Calu3 (cell line): ENCODE measurements at places on chromosomes 11 and 22. TPM values are rescaled to one million over a fixed set of nuclear protein-coding genes. Genes with fewer than 3 reads are reported as not detected.
A peak's percentile ranks its signal among the peaks of the same experiment; 100 is the strongest.

DNA sequence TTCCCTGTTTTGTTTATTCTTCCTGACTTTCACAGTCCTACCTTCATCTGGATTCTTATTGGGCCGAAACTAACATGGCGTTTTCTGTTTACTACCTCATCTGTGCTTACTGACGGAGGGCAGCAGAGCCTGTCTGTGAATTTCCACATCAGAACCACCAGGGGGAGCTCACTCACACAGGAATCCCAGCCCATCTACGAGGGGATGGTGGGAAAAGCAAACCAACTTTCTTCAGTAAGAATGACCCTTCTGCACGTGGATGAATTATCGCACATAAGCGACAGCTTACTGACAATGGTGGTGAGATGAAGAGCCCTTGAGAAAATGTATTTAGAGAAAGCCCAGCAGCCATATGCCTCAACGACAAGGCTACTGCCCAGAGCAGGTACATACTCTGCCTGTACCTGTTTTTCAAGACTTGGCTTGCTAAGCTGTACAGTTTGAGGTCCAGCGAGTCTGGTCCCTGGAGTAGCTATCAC lies 42.5 kb downstream of the LARGE2 start:
- DNase-seq = peak; percentile 63

DNA sequence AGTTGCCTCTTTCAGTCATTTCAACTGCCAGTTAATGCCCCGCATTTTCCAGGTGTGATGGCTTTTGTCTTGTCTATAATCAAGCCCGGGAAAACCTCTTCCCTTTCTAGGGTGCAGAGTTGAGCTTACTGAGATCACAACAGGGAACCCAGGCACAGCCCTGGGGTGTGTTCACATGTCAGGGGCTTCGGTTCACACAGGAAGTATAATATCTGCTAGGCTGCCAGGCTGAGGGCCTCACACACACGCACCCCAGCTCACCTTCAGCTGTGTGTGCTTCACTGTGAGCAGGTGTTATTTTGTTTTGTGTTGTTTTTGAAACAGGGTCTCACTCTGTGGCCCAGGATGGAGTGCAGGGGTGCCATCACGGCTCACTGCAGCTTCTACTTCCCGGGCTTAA lies 9.7 kb upstream of the SOX10 start:
- no peak for DNase-seq

DNA sequence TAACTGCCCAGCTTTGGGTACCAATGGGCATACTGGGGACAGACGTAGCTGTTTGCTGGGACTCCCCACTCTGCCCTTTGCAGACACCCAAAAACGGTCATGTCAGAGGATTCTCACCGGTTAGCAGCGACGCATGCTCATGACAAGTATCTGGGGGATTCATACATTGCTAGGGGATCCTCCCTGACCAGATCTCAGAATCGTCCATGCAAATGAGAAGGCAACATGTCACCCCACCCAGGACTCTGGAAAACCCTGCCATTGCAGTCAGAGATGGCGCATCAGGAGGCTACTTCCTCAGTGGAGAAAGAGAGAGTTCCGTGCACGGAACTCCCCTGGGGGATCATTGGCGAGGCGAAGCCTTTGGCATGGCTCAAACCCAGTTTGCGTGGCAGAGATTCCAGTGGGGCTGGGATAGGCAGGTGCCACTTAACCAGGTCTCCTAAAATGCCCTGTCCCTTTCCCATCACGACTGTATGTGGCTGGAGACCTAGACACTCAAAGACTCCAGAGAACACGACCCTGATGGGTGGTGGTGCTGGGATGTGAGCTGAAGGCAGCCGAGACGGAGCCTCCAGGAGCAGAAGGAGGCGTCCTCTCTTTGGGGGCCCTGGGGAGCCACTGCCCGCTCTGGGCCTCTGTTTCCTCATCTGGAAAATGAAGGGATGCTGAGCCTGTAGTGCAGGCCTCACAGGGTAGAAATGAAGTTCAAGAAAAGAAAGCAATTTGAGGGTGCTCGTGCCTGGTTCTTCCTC lies 4.9 kb downstream of the RGL4 start:
- DNase-seq = no peak

DNA sequence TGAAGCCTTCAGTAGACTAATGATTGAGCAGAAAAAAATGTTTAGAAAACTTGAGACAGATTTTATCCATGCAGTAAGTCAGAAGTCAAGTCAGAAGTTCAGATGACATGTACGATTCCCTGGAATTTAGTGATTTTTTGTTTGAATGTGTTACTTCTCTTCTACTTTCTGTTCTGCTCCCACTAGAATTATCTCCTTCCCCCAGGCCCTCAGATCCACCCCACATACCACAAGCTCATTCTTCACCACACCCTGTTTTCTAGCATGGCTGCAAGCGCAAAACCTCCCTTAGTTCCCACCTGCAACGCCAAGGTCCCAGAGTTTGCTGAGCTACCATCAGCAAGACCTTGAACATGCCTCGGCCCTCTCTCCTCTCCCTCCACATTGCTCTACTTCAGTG lies 64.1 kb downstream of the KCNJ1 start:
- no peak for DNase-seq

DNA sequence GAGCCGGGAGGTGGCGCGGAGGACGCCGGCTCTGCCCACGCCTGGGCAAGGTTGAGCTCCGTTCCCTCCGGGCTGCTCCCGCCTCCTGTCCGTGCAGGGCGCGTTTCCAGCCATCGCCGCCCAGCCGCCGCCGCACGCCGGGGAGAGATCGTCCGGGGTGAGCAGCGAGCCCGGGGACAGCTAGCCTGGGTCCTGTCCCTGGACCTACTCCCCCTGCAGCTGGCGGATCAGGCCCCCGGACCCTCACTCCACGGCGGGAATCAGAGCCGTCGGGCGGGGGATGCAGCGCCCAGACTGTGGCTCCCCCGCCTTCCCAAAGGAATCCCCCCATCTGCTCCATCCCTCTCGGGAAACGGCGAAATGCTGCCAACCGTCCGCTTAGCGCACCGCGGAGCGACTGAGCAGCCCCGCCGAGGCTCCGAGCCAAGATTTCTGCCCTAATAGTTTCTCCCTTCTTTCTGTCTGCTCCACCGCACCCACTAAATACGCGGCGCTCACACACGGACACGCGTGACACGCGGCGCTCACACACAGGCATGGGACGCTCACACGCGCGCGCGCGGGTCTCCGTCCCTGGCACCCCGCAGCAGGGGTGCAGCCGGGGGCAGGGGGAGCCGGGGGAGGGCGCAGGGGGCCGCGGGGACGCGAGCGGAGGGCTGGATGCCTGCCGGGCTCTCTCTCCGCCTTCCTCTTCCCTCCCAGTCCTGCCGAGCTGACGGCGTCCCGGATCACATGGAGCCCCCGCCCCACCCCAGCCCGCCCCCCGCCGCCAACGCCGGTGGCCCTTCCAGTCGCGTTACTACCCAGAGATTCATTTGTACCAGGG lies at the start of gene KCNJ5:
Gene KCNJ5 (plus strand): TSS at position 814 of the 826 bp plus-strand sequence. CDS start 19,918 bp downstream, outside the sequence.
- DNase-seq = peak; percentile 35

- no peak for DNase-seq
These were observed 72.6 kb downstream of the NCAPD3 start for GRCh38 chr11:134151083-134151747.

GRCh38 chr11:33651555-33651954 lies 49.1 kb downstream of the C11orf91 start:
- no peak for DNase-seq

DNA sequence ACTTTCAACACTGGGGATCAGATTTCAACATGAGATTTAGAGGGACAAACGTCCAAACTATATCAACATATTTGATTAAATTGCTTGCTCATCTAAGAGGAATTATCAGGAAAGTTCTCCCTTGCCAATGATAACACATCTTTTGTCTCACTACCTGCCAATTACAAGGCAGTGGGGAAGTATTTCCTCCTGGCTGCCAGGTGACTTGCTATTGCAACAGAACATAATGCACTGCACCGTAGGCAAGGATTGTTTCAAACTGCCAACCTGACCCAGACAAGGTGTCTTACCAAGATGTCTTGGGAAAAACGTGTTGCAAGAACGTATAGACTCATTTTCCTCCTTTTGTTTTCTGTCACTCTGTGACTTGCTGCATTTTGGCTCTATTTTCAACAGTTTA lies 711.6 kb downstream of the METTL15 start:
- DNase-seq = peak; percentile 37

DNA sequence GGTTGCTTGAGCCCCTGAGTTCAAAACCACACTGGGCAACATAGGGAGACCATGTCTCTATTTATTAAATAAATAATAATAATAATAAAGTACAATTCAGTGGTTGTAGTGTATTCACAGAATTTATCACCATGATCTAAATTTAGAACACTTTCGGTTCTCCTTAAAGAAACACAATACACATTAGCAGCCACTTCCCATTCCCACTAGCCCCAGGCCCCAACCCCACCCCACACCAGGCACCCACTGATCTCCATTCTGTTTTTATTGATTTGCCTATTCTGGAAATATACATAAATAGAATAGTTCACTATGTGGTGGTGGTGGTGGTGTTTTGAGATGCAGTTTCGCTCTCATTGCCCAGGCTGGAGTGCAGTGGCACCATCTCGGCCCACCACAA lies 45.7 kb downstream of the BCL2L13 start:
- no peak for DNase-seq

GRCh38 chr11:74680703-74681531 lies 50.3 kb downstream of the CHRDL2 start:
- DNase-seq = no peak

DNA sequence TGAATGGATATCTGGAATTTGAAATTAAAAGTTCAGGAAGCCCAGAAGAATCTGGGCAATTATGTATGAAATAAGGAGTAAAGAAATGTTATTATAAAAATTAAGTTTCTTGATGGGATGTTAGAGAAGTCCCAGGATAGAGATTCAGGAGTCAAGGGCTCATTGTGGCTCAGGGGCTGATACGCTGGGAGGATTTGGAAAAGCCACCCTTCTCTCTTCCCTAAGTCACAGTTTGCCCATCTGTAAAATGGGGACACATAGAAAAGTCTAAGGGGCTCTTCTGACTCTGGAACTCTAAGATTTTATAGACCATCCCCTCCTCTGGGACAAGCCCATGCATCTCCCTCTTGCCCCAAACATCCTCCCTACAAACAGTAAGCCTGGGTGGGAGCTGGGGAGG lies 118.1 kb downstream of the TIMP3 start:
- no peak for DNase-seq

GRCh38 chr11:67577951-67578350 lies 5.7 kb upstream of the GSTP1 start:
- no peak for DNase-seq

DNA sequence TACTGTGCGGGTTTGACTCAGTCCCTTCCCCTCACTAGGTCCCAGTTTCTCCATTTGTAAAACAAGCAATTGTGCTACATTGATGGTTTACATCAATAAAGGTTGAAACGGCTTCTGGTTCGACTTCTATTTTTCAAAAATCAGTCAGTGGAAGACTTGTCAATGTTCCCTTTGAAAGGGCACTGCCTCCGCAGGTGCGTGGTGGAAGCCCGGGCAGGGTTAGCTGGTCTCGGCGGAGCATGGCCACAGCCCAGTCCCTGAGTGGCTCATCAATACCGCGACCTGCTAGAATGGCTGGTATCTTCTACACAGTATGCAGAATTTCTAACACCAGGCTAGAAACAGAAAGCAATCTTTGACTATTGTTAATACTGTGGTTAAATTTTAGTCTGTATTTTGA lies 16.1 kb downstream of the MS4A10 start:
- DNase-seq = no peak

GRCh38 chr11:70736937-70737640 lies 338.8 kb downstream of the CTTN start:
- DNase-seq = no peak

PTPRJ gene
- 42.9 and 59.4 TPM in 2 replicates for total RNA-seq

WNT11 gene
- total RNA-seq = not detected in 2 replicates

FBXO3 gene
- 24.3 and 27.8 TPM in 2 replicates for total RNA-seq

RTN4RL2 gene
- total RNA-seq = 1.9 and 3.6 TPM in 2 replicates
